ENCODE measurements at places on chromosomes 16 and 17.

DNA sequence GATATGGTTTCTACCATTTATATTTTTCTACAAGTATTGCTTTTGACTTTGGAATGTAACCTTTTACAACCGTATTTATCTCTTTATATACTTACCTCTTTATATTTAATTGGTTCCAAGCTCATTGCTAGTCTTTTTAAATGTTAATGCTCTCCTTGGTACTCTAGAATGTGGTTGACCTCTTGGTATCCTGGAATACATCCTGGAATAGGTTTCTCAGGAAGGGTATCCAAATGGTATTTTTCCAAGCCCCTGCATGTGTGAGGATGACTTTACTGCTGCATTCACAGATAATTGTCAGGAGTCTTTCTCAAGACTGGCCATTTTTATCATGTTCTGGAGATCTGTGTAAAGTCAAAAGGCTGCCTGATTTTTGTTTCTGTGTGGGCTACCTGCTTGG is 30.2 kb downstream of the DNAH17 start:
- DNase-seq = no peak

DNA sequence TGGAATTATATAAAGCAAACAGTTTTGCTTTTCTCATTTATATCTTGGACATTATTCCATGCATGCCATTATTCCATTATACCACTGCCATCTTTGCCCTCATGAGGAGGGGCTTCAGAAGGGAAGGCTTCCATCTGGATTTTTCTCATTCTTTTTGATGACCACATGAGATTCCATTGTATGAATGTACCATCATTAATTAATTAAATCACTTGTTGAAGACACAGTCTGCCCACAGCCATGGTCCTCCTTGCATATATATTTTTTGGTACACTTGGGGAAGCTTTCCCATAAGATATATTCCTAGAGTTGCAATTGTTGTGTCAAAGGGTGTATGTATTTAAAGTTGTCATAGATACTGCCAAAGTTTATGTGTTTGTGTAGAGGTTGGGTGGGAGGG is 7.1 kb downstream of the ARL4D start:
- DNase-seq = no peak

GRCh38 chr16:84838383-84838948 is 18.7 kb downstream of the CRISPLD2 start:
- DNase-seq = no peak

DNA sequence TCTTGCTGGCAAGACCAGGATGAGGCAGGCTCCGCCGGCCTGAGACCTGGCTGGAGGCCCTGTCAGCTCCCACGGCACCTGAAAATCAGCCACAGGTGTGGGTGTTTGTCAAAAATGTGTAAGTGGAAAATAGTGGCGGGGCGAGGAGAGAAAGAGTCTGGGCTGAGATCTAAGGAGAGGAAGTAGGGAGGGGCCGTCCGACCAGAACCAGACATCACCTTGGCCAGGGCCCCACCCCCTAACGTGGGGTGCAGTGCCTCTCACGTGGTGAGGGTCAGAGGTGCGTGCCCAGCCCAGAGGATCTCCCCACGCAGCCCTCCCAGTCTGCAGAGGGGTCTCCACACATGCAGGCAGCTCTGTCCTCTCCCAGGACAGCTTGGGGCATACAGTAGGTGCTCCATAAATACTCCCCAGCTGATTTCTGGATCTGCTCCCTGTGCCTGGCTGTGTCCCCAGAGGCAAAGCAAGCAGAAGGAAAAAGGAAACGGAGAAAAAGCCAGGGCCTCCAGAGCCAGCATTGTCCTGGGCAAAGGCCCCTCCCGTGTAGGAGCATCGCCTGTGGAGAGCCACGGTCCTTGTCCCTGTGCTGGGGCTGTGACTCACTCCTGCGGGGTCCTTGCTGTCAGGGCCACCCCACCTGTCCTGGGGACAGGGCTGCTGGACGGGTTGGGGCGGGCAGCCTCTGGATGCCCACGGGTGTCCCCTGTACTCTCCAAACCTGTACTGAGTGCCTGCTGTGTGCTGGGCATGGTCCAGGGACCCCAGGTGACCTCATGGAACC is 16.7 kb downstream of the ZFPM1 start:
- no peak for DNase-seq

GRCh38 chr17:8623591-8623990 is 6.9 kb downstream of the MYH10 start:
- DNase-seq = no peak

Measured in NCI-H2081 treated with DMSO at 0.1 percent for 48 hours (cell line).